ENCODE measurements at places on chromosomes 5 and 9.

DNA sequence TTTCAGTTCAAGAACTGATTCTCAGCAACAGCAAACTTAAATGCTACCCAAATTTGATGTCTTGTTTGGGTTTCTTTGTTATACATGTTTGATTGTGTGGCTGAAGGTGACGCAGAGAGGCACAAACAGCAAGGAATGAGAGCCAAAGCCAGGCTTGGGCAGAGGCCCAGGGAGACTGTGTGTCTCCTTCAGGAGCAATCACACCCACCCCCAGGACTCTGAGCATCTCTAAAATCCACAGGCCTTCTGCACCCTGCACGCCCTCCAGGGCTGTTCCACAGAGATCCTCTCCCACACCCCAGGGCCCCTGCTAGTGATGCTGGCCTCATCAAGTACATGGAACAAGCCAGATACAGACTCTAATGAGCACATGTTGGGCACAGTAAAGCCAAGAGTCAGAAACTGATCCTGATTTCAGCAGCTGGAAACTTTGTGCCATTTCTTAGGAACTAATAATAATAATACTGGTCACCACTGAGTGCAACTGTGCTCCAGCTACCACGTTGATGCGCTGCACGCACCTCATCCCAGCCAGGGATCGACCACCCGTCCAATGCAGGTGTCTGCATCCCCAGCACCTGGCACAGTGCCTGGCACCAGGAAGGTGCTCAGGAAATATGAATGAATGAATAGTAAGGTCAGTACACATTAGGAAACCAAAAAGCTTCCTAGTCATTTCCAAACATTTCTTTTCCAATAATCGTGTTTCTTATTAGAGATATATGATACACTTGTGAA is 54.6 kb upstream of the TCF7 start:
- DNase-seq: no peak

GRCh38 chr9:92404042-92404836 is at the start of gene OGN:
Gene OGN (minus strand): TSS chr9:92404578. CDS start chr9:92403407, 1,171 bp downstream.
- DNase-seq: no peak

- DNase-seq: no peak
Measured at GRCh38 chr5:96602776-96603175, 59.4 kb upstream of the CAST start.

DNA sequence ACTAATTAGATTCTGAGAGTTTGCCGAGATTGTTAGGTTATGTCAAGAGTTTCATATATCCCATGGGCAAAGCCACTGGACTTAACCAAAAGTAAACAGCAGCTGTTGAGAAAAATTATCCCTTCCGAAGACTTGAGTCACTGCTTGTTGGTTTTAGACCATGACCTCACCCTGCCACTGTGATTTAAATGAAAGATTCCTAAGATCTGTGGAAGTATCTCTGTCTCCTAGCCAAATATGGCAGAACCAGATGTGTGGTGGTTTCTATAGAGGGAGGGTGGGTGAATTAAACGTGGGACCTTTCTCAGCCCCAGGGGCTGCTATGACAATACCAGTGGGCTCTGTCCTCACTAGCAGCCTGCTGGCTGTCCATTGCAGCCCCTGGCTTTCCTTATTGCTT is 19.3 kb downstream of the DMRT3 start:
- no peak for DNase-seq

DNA sequence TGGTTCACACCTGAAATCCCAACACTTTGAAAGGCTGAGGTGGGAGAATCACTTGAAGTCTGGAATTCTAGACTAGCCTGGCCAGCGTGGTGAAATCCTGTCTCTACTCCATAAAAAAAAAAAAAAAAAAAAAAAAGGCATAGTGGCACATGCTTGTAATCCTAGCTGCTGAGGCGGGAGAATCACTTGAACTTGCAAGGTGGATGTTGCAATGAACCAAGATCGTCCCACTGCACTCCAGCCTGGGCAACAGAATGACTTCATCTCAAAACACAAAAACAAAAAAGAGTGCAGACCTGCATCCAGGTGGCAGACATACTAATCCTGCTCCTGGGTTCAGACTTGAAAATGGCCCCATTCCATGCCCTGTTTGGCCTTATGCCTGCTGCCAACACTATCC is 21.8 kb upstream of the ADAMTS19 start:
- no peak for DNase-seq

- no peak for DNase-seq
Measured at GRCh38 chr9:87201351-87201751, 254.0 kb upstream of the GAS1 start.

- no peak for DNase-seq
Measured at GRCh38 chr9:88721495-88722279, 186.7 kb downstream of the NXNL2 start.

DNA sequence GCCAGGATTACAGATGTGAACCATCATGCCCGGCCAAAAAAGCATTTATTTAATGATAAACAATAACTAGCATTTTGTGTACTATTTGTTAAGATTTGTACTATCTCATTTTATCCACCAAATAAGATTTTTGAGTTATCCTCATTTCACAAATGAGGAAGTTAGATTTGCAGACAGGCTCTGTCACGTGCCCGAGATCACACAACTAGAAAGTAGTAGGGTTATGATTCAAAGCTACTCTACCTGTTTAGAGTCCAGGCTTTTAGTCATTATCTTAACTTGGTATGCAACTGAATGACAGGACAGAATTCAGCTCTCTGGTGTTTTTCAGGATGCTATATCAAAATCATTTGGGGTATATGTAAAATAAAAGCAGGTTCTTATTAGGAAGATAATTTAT is 20.5 kb downstream of the RANBP17 start:
- no peak for DNase-seq

DNA sequence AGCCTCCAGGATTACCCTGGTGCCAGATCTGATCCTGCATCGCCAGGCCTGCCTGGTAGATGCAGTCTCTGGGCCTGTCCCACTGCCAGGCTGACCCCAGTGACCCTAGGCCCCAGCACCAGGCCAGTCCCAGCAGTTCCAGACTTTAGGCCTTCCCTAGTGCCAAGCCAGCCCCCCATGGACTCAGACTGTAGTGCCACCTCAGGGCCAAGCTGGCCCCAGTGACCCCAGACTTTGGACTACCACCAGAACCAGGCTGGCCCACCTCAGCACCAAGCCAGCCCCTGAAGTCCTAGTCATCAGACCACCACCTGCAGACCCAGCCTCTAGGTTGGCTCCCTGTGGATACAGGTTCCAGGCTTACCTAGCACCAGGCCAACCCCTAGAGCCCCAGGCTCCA is 142.5 kb downstream of the PJA2 start:
- no peak for DNase-seq

DNA sequence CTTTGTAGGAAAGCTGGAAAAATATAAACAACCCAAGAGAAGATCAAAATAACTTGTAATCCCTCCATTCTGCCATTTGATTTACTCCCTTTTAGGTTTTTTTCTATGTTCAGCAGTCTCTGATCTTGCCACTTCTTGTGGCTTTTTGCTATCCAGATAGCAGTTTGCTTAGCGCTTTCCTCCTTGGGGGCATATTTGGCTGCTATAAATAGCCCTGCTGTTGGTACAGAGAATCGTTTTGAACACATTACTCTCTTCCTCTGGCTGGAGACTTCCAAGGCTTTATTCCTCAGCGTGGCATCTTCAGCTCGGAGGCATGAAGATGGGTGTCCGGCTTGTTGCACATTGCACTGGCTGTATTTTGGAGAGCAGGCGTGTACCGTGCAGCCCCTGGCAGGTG is 38.6 kb downstream of the HMCN2 start:
- no peak for DNase-seq

GRCh38 chr9:24776226-24776625 is 230.5 kb upstream of the IZUMO3 start:
- DNase-seq: no peak

- no peak for DNase-seq
Measured at GRCh38 chr5:77960863-77961396, 184.8 kb upstream of the TBCA start.

GRCh38 chr5:114447084-114447773 is 85.4 kb downstream of the KCNN2 start:
- no peak for DNase-seq

GRCh38 chr5:142184988-142185387 is 76.4 kb downstream of the NDFIP1 start:
- no peak for DNase-seq

DNA sequence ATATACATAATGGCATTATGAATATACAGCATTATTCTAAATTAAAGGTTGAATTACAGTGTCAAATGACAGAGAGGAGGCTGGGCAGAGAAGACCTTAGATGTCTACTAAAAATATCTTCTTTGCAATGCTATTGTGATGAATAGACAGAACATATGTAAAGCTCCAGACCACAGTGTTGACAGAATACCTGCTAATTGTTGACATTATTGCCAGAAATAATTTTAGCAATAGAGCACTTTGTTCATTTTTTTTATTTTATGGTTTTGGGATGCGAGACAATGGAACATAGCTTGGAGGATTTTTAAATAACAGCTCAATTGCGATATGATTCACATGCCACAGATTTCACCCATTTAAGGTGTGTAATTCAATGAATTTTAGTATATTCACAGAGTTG is 508.8 kb downstream of the PSAT1 start:
- no peak for DNase-seq

GRCh38 chr5:58077416-58077815 is 382.5 kb downstream of the PLK2 start:
- no peak for DNase-seq

GRCh38 chr9:108316066-108316465 is 539.7 kb downstream of the ACTL7B start:
- no peak for DNase-seq

DNA sequence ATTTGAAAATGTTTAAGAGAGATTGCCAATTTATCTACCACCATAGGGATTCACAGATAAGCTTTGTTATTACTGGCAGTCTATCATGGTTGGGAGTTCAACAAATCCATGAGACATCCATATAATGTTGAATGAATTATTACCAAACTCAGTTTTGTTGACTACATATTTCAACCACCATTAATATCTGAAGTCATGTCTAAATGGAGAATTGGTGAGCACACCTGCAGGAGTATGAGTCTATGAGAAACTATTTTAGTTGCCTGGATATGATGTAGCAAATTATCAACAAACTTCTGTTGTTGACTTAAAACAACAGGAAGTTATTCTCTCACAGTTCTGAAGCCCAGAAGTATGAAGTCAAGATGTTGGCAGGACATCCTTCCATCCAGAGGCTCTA is 126.8 kb upstream of the FBXL7 start:
- no peak for DNase-seq

DNA sequence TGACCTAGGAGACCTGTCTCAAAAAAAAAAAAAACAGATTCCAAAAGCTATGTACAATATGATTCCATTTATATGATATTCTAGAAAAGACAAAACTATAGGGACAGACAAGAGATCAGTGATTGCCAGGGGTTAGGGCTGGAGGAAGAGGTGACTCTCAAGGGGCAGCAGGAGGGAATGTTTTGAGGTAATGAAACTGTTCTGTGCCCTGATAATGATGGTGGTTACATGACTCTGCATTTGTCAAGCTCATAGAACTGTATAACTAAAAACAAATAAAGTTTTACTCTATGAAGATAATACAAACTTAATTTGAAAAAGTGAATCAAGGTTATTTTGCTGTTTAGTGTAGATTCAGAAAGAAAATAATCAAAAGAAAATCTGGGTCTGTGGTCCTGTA is 125.3 kb upstream of the IQGAP2 start:
- DNase-seq: no peak

GRCh38 chr9:111001526-111001925 is 36.7 kb downstream of the LPAR1 start:
- no peak for DNase-seq

DNA sequence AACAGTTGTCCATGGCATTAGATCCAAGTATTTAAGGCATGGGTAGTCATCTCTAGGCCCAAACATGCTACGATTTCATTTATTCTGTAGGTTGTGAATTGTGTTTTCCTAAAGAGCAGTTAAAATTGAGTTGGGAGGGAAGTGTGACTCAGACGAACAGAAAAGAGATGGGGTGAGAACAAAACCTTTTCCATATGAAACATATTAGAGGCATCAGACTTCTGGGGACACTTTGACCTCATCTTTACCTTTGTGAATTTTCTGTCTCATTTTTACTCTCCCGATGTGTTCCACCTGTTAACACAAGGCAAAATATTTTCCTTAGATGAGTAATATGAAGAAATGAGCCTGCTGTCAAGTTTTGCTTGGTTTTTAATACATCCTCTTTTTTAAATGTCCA is 181.3 kb downstream of the ESM1 start:
- DNase-seq: no peak
